Stimulated activated CD4-positive, alpha-beta T cell treated with anti-CD3 and anti-CD28 coated beads, Interleukin-15, amount 100 ng/mL, for 24 hours (primary cell): ENCODE measurements at places on chromosomes 2 and 18.
A peak's percentile ranks its signal among the peaks of the same experiment; 100 is the strongest.

- no peak for DNase-seq
Observed at GRCh38 chr2:146363731-146364130, 1481.1 kb upstream of the ACVR2A start.

DNA sequence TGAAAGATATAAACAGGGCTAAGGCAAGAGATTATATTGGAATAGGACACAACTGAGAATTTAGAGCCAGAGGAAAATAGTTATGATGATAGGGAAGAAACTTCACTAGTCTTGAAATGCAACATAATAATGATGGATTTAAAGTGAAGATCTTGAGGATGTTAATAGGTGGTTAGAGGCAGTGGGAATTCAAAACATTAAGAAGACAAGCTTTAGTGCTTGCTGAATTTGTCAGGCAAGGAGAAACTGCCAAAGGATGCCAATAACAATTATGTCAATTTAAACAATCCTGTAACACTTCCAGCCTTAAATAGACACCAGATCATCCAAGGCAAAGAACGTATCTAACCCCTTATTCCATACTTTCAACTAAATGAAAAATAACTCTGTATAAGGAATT is 330.1 kb downstream of the ERBB4 start:
- no peak for DNase-seq

GRCh38 chr2:160411167-160411566 is 82.4 kb downstream of the RBMS1 start:
- peak; percentile 39 for DNase-seq

- DNase-seq = no peak
Observed at GRCh38 chr2:128195435-128195984, 104.5 kb downstream of the UGGT1 start.

GRCh38 chr2:200455958-200456421 is 53.9 kb downstream of the KCTD18 start:
- peak; percentile 54 for DNase-seq

DNA sequence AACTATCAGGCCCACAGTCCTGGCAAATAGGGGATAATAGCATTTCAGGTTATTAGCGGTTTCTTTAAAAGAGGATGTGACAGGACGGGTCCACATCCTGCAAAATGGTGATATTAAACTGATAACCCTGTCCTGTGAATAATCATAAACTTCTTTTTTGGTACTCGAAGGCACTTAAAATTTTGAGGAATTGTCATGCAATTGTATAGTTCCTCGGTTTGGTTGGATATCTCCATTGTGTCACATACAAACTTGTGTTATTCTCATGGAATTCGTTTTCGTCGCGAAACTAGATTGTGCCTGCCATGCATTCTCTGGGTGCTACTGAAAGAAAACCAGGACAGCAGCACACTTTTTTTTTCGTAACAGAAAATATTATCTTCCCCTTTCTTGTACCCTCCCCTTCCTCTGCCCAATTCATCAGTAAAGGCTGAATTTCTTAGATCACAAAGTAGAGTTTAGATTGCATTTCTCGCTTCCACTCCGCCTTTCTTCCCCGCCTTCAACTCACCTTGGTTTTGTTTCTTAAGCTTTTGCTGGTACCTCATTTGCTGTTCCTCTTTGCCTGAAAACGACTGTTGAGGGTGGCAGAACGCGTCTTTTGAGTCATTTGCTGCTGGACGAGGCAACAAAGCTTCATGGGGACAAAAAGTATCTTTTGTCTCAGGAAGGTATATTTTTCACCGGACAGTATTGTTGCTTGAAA is 1.3 kb downstream of the CERS6 start:
- DNase-seq = peak; percentile 15

GRCh38 chr2:7444626-7445025 is 527.4 kb downstream of the RNF144A start:
- DNase-seq = no peak

- no peak for DNase-seq
Observed at GRCh38 chr18:44473394-44474066, 207.2 kb upstream of the SETBP1 start.

DNA sequence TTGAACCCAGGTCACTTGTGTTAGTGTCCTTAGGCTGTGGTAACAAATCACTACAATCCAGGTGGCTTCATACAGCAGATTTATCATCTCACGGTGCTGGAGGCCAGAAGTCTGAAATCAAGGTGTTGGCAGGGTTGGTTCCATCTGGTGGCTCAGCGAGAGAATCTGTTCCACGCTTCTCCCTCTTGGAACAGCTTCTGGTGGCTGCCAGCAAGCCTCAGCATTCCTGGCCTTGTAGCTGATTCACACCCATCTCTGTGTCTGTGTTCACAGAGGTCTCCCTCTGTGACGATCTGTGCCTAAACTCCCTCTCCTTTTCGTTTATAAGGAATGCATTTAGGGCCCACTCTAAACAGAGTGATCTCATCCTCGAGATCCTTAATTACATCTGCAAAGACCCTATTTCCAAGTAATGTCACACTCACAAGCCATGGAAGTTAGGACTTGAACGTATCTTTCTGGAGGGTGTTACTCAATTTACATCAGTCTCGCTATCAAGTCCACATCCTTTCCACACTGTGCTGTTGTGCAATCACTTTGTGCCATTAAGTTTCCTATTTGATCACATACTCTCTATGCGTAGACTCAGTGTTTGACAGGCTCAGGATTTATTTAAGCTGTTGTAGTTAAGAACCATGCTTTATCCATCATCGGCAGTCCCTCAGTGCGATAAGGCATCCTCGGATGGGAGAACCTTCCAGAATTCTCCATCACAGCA is 164.4 kb downstream of the SOCS6 start:
- DNase-seq = no peak

- no peak for DNase-seq
Observed at GRCh38 chr2:216829533-216829932, 30.3 kb downstream of the TNP1 start.

DNA sequence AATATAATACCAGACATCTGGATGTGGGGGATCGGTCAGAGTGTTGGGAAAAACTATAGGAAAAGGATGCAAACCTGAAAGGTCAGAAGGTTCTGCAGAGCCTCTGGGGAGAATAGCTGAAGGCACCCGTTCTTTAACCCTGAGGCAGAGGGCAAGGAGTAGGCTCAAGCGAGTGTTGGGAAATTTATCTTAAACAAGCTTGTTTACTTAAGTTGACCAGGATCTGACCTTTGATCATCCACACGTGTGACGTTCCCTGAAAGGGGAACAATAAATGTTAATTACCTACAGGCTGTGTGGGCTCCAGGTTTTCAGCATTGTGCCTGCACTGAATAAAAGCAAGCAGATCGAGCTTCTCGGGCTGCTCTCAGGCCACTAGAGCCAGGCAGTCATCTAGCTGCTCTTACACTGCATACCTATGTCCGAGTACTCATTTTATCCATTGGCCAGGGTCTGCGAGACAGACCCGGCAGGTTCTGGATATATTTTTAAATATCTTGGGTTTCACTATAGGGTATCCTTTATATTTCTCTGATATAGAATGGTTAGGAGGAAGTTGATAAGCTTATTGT is 400.6 kb upstream of the CHST9 start:
- DNase-seq = no peak

DNA sequence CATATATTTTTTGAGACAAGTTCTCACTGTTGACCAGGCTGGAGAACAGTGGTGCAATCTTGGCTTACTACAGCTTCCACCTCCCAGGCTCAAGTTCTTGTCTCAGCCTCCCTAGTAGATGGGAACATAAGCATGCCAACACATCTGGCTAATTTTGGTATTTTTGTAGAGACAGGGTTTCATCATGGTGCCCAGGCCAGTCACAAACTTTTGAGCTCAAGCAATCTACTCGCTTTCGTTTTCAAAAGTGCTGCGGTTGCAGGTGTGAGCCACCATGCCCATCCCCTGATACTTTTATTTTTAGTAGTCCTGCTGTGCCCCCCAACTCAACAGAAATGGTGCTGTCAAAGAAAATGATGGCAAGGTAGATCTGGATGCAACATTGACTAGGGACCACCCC is 1127.3 kb downstream of the SUCLG1 start:
- no peak for DNase-seq

DNA sequence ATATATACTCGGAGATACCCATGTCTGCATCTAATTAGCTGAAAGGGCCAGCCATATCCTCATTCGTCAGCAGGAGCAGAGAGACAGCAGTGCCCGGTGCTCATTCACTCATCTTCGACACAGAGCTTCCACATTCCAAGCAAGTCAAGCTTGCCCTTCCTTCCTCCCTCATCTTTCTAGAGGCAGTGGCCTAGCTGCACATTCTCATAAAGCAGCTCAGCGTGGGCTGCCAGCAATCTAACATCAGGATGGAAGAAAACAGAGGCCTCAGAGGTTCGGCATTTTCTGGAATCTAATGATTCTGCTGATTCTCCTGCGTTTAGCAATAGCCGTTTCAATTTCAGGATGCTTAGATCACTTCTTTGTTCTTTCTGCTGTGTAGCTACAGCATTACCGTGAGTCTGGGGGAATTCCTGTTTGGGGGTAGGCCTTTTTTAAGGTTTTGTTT is 68.8 kb downstream of the CLHC1 start:
- DNase-seq = no peak

GRCh38 chr2:227890495-227891079 is 19.2 kb downstream of the DAW1 start:
- DNase-seq = no peak

- DNase-seq = no peak
Observed at GRCh38 chr2:939936-940601, 10.6 kb upstream of the SNTG2 start.

GRCh38 chr2:69565431-69565839 is 78.1 kb downstream of the AAK1 start:
- DNase-seq = peak; percentile 82

- no peak for DNase-seq
Observed at GRCh38 chr2:162215162-162215561, 28.1 kb downstream of the FAP start.

DNA sequence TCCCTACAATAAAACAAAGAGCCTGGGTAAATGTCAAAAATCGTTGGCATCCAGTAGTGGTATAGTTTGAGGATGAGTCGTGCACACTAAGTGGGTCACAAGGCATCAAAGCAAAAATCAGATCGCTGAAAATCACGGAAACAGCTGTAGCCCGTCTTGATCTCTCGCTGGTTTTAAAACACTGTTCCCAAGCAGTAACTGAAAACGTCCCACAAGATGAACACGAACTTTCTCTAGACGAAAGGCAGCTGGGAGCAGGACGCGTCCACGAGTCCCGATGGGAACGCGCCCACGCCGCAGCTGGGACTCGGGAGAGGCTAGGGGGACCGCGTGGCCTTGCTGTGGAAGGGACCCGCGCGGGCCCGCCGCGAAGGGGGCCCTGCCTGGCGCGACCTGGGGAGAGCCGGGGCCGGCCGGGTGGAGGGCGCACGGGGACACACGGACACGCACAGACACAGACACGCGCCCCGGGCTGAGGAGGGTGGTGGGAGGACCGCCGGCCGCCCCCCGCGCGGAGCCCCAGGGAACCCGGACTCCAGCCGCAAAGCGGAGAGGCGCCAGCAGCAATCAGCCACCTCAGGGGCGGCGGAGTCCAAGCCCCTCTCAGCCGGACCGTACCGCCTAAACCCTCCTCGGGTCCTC is 651 bp downstream of the STK17B start:
- DNase-seq = no peak

GRCh38 chr2:26692897-26693849 is 651 bp downstream of the KCNK3 start:
- peak; percentile 18 for DNase-seq

DNA sequence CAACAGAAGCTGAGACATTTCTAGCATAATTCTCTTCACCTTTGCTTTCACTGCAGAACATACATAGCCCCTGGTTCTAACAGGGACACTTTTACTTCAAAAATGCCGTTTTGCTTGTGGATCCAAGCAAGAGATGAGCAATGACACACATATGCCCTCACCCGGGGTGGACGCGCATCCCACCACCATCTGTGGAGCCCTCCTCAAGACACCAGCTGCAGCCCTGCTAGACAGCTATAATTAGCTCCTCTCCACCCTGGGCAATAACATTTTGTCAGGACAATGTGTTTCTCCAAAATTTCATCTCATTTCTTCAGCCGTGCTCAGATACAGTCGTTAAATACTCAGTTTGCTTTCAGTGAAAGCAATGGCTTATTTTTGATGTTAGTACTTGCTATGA is 368.7 kb upstream of the RAB6C start:
- no peak for DNase-seq

DNA sequence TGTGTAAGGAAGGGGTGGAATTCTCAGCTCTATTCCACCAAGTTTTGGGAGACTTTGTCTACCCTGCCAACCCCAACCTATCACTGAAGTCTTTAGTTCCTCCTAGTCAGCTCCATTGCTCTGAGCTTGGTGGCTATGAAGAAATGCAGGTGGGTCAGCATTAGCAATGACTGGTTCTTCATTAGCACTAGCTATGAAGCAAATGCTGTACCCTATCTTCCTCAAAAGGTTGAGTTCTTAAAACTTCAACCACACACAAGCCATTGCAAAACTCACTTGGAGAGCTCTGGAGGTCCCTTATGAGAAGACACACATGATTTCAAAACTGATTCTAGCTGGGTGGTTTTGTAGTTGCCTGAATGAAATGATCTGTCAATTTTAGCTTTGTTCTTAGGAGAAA is 193.8 kb downstream of the IKZF2 start:
- DNase-seq = no peak

DNA sequence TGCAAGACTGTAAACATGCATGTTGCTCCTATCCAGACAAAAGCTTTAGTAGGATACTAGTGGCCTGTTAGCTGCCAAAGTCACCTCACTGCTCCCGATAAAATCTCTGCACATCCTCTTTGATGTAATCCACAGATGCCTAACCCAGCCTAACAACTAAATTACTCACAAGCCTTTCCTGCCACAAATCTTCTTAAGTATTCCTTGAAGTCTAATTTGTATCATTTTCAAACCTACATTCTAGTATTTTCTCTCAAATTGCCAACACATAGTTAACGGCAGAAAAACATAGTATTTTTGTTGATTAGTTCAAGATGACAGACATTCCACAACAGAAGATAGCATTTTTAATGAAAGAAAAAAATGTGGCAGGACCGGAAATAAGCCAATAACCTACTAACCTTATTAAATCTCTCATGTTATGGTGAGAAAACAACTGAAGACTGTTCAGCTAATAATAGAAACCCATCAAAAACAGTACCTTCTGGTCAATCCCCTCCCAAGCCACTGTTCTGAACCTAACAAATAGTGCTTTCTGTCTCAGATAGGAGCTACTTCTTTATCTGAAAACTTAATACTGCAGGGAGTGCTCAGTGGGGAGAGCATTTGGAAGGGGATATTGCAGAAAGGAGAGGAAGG is at the start of gene MPP4:
Gene MPP4, minus strand, starts transcription at position 57 of the 639 bp plus-strand sequence. CDS start 4,690 bp downstream, outside the sequence.
- DNase-seq = no peak
